ENCODE measurements at places on chromosomes 5 and 9.

GRCh38 chr5:158223054-158223600, 364.2 kb upstream of the CLINT1 start:
- DNase-seq: no peak

- no peak for DNase-seq
Observed at GRCh38 chr5:127428276-127428675, 89.2 kb upstream of the PRRC1 start.

DNA sequence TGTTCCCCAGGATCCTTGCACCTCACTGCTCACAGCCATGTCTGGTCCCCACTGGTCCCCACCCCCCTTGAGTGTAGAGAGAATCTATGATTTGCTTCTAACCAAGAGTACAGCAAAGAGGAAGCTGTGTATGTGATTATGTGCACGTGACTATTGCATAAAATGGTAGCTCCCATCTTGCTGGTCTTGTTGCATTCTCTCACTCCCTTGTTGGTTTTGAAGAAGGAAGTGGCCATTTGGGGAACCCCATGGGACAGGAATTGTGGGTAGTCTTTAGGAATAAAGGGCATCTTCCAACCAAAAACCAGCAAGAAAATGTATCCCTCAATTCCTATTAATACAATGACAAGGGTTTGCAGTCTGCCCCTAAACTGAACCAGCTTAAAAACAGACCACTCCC, 5.2 kb upstream of the FCN2 start:
- DNase-seq: no peak

DNA sequence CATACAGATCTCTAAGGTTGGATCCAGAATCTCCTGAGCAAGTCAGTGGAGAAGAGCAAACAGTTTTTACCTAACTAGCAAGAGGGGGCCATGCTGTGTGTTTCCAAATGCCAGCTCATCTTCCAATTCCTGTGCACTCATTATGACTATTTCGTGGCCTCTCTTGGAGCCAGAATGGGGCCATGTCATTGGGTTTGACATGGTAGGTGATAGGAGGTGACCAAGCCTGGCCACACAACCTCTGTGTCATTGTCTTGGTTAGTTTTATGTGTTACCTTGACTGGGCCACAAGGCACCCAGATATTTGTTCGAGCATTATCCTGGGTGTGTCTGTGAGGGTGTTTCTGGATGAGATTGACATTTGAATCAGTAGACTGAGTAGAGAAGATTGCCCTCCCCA, 206.2 kb downstream of the HSPA4 start:
- DNase-seq: no peak

DNA sequence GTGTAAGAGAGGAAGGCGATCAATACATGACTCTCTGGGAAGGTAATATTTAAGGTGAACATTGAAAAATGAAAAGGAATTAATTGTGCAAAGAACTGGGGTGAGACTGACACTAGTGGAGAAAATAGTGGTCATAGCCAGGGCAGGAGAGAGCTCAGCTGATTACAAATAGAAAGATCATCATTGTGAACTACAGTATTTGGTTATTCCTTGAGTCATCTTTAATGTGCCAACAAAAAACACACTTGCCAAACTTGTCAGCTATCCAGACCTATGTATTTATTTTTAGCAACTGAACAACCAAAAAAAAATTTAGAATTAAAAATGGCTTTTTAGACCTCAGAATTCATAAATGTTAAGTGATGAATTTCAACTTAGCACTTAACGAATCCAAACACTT, 749.8 kb upstream of the CDH9 start:
- no peak for DNase-seq
